ENCODE measurements at places on chromosomes 3 and 15.

- DNase-seq, result no peak
Observed at GRCh38 chr3:197189623-197190022, 108.8 kb downstream of the DLG1 start.

DNA sequence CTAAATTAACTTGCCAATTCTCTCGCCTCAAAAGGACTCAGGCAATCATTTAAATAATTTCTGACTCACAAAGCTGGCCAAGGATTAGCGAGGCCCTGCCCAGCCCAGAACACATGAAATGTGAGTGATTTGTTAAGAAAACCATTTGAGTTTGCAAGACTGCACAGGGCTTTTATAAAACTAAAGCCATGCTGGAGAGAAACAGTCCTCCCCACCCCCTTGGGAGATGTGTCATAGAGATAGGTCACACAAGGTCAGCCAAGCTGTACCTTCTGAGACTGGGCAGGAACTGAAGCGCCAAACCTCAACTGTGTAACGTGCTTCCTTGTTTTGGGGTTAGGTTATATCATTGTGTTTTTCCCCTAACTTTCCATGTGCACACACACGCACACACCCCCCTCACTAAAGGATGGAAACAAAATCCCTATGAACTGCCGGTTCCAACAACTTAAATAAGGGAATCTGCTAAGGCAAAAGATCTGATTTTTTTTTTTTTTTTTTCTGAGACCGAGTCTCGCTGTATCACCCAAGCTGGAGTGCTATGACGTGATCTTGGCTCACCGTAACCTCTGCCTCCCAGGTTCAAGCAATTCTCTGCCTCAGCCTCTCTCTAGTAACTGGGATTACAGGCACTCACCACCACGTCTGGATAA is 8.1 kb downstream of the SPATA12 start:
- DNase-seq, result no peak

- DNase-seq, result no peak
Observed at GRCh38 chr15:62709261-62709660, 333.3 kb upstream of the TPM1 start.

DNA sequence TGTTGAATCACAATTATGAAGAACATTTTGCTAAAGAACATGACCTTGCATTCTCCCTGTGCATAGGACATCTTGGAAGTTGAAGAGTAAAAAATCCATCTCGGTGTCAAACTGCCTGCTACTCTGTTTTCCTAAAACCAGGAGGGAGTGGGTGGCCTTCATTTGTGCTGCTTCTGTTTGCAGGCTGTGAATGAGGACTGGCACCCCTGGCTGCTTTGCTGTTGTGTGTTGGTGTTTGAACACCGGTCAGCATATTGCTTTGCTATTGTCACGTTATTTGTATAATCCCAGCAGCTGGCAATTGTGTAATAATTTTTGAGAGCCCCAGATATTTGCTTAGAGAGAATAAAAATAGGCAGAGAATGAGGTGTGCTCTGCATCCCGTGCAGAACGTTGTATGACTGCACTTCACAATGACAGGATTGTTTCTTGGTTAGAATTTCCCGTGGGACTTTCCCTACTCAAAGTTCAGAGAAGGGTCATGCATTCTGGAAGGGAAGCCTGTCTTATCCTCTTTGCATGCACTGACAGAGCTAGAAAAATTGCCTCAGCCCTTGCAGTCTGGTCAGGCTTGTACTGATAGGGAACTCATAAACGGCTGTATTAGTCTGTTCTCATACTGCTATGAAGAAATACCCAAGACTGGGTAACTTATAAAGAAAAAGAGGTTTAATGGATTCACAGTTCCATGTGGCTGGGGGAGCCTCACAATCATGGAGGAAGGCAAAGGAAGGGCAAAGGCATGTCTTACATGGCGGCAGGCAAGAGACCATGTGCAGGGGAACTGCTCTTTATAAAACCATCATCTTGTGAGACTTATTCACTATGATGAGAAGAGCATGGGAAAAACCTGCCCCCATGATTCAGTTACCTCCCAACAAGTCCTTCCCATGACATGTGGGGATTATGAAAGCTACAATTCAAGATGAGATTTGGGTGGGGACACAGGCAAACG is 16.3 kb downstream of the SV2B start:
- no peak for DNase-seq

DNA sequence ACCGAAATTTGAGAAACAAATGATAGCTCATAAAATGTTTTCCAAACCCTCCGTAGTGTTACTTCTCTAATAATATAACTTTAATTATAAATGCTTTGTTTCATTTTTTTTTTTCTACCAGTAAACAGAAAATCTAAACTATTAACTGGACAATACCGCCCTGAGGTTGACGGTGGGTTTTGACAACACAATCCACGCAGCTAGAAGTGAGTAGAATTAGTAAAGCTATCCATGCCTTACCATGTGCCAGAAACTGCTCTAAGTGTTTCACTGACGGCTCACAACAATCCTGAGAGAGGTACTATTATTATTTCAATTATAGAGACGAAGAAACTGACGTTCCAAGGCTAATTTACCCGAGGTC is 410 bp downstream of the NDUFAF1 start:
- DNase-seq, result no peak

GRCh38 chr3:103512595-103512994 is 1077.8 kb downstream of the ZPLD1 start:
- no peak for DNase-seq

GRCh38 chr3:148582126-148582525 is 115.6 kb upstream of the AGTR1 start:
- no peak for DNase-seq

DNA sequence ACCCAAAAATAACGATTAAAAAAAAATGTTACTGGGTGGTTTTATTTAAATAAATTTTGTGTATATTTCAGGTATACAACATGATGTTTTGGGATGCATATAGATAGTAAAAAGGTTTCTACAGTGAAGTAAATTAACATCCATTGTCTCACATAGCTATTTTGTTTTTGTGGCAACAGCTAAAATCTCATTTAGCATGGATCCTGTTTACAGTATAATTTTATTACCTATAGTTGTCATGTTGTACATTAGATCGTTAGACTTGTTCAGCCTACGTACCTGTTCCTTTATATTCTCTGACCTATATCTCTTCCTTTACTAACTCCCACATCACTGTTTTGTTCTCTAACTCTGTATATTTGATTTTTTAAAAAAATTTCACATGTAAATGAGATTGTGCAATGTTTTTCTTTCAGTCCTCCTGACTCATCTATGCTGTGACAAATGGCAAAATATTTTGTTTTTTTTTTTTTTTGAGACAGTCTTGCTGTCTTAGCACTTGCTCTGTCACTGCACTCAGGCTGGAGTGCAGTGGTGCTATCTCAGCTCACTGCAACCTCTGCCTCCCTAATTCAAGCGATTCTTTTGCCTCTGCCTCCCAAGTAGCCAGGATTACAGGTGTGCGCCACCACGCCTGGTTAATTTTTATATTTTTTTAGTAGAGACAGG is 45.6 kb downstream of the OIP5 start:
- no peak for DNase-seq

- DNase-seq, result no peak
Observed at GRCh38 chr3:194298331-194299227, 52.5 kb downstream of the CPN2 start.

- DNase-seq, result no peak
Observed at GRCh38 chr3:127482216-127483004, 108.1 kb downstream of the TPRA1 start.

- DNase-seq, result no peak
Observed at GRCh38 chr3:194274424-194275085, 76.6 kb downstream of the CPN2 start.

GRCh38 chr3:51498876-51499738 is 708 bp downstream of the DCAF1 start:
- DNase-seq, result peak; percentile 86

- DNase-seq, result no peak
Observed at GRCh38 chr15:40785164-40785563, 15.4 kb downstream of the C15orf62 start.

- DNase-seq, result no peak
Observed at GRCh38 chr3:81874738-81875137, 113.3 kb upstream of the GBE1 start.

DNA sequence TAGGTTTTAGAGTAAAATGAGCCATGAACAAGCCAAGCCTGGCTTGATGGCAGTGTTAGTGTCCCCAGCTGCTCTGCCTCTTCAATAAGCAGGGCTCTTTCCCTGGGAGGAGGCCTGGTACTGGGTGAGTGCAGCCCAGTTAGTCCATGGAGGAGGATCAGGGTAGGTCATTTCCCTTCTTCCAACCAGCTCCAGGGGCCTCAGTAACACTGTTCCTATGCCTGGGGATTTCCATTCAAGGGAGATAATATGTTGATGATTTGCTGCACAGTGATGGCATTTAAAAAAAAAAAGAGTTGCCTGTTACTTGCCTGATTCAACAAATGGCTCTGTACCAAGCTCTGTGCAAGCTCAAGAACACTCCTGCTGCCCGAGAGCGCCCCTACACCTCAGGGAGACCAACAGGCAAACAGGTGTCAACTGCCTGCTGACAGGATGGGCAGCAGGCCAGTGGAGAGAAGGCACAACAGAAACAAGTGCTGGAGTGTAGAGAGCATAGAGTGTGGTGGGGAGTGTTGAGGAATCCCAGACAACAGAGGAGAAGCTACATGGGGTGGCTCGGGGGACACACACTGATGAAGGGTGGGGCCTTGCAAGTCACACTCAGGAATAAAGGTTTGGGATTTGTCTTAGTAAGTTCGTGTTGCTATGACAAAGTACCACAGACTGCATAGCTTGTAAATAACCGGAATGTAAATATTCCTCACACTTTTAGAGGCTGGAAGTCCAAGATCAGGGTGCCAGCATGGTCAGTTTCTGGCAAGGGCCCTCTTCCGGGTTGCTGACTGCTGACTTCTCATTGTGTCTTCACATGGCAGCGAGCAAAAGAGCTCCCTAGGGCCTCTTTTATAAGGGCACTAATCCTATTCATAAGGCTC is 78.6 kb upstream of the PXYLP1 start:
- no peak for DNase-seq

GRCh38 chr15:94778840-94779239 is 547.5 kb downstream of the MCTP2 start:
- DNase-seq, result no peak

- DNase-seq, result no peak
Observed at GRCh38 chr3:178900029-178900646, 171.5 kb downstream of the ZMAT3 start.

DNA sequence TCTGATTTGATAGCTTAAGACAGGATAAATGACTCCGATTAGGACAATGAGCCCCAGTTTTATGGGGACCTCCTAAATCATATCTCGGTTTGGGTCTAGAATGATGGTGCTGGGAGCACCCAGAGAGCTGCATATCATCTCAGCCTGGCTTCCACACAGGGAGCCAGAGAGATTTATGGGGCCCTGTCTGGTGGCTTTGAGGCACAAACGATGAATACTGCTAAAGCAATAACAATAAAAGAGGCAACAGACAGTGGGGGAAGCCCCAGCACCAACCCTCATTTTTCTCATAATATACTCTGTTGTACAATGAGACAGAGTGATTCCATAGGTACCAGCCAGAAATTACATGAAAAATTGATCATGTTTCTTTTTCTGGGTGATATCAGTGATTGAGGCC is 889.0 kb upstream of the CFAP20DC start:
- DNase-seq, result no peak

DNA sequence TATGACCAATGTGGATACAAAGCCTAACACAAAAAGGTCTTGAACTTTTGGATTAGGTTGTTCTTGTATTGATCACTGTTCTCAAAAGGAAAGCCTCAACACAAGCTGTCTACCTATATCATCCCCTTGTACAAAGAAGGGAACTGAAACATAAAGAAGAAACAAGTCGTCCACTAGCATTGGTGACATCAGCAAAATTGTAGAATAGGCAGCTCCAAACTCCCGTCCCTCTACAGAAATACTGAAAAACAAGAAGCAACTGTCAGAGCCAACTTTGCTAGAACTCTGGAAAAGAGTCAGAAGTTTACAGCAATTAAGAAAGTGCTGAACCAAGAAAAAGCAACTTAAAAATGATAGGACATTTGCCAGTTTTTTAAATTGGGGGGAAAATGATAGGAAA is 7.5 kb upstream of the NR1I2 start:
- DNase-seq, result no peak

DNA sequence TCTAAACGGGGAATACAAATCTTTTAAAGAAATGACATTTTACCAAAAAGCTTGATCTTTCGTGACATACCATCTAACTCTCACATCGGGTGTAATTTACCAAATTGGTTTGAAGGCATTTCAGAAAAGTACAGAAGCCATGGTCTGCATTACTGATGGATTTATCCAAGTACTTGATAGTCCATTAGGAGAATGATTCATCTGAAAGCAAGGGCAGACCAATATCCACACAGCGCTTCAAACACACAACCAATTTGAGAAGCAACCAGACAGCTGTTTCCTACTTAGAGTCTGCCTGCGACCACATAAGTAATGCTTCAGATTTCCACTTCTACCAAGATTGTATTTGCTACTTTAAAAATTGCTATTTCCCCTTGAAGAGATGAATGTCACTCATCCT is 697.6 kb upstream of the ALCAM start:
- DNase-seq, result no peak

DNA sequence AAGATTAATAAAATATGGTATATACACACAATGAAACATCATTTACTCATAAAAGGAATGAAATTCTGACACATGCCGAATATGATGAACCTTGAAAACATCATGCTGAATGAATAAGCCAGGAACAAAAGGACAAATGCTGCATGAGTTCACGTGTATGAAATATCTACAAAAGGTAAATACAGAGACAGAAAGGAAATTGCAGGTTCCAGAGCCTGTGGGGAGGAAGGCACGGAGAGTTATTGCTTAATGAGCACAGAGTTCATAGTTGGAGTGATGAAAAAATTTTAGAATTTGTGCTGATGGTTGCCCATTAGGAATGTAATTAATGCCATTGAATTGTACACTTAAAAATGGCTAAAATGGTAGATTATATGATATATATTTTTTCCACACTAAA is 49.5 kb downstream of the OCA2 start:
- DNase-seq, result no peak

DNA sequence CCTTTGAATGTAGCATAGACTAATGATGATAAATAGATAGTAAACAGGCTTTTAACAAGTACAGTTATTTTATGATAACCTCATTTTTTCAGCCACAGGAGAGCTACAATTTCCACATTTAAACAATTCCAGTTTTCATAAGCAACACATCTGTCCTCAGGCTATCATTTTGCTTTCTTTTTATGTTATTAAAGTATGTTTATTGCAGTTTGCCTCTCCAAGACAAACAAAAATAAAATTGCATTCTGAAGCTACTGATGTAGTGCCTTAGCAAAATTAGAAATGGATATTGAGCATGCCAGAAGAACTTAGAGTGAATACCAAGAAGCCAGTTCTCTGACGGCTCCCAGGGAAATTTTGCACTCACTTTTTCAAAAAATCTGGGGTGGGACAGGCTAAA is 140.6 kb upstream of the ABHD17C start:
- DNase-seq, result no peak

- no peak for DNase-seq
Observed at GRCh38 chr15:68583321-68583720, 4.5 kb downstream of the CORO2B start.

GRCh38 chr3:55974421-55975165 is 487.5 kb upstream of the WNT5A start:
- DNase-seq, result no peak

DNA sequence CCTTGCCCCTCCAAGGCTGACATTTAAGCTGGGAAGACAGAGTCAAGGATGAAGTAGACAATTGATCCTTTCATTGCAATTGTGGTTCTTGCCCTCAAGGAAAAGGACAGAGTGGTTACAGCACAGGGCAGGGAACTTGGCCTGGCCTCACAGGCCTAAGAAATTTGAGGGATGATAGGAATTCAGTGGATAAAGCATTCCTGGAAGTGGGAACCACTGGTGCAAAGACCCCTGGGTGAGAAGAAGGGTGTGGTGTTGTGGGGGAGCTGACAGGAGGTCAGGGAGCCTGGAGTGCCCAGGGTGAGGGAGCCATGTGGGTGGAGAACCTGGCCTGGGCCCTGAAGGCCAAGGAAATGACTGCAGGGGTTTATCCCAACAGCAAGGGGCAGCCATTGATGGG is 287.4 kb downstream of the UACA start:
- DNase-seq, result no peak
